WERI-Rb-1 (cell line): ENCODE measurements at places on chromosomes 13 and 19.

- DNase-seq = no peak
These were observed 5.7 kb downstream of the COL5A3 start for GRCh38 chr19:10004617-10005016.

DNA sequence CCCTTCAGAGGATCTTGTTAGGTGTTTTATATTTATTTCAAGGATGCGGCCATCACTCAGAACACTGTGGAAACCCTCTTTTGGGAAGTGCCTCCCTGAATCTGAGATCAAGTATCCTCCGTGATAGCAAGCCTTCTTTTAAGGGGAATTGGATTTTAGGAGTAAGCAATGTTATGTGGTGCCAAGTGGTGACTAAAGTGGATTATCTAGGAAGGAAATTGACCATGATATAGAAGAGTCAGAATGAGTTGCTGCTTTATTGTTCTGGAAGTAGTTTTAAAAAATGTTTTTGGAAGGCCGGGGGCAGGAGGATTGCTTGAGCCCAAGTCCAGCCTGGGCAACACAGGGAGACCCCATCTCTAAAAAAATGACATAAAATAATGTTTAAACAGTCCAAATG lies 6.7 kb downstream of the ERCC5 start:
- no peak for DNase-seq

GRCh38 chr13:25422153-25422552 lies 50.4 kb downstream of the ATP8A2 start:
- no peak for DNase-seq

DNA sequence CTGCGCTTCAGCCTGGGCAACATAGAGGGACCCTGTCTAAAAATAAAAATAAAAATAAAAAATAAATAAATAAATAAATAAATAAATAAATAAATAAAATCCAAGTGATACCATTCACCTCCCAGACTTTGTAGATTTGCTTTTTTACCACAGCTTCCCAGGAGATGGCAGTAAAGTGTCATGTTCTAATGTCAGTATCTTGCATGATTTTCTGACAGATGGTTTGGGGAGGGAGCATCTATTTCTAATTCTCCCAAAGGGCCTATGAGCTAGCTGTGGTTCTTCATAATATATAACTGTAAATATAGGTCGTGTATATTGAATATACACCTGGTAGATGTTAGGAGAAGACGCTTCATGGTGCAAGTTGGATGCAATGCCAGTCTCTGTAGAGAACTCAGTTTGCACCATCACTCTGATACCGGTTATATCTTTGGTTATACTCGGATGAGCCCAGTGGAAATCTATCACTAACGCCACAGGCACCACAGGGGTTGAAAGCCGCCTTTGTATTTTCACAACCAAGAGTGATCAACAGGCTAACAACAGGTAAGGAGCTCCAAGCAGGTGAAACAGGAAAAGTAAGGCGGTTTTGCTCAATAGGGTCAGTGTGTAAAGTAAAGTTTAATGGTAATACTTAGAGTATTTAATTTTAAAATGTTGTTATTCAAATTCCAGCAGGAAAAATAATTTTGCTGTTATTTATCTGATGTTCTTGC lies 13.9 kb downstream of the APLP1 start:
- DNase-seq = peak; percentile 59

DNA sequence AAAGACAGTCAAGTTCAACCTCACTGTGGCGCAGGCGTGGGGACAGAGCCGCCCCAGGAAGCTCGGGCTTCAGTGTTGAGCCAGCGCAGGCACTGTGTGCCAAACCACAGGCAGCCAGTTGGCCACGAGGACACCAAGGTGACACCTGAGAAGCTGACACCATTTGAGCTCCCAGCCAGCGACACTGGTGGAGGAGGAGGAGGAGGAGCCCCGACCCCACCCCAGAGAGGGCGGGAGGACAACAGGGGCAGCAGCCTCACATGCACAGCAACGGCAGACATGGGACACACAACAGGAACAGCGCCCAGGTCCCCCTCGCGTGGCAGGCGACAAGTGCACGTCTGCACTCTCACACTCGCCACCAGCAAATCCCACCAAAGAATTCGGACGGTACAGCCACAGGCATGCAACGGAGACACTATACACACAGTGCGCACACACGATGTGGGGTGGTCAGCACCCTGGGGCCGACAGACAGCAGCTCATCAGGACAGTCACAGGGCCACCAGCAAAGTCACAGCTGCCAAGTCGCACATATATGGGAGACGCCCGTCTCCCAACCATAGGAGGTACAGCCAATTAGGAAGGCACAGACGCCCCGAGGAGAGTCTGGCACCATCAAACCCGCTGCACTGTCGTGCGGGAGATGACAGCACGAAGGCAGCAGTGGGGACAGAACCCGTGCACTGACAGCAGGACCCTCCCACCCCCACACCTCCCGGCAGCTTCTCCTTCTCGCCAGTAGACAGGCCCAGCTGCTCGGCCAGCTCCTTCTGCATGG lies 3.4 kb downstream of the EIF3G start:
- no peak for DNase-seq

- no peak for DNase-seq
These were observed 28.4 kb downstream of the MCF2L start for GRCh38 chr13:112997188-112998130.

DNA sequence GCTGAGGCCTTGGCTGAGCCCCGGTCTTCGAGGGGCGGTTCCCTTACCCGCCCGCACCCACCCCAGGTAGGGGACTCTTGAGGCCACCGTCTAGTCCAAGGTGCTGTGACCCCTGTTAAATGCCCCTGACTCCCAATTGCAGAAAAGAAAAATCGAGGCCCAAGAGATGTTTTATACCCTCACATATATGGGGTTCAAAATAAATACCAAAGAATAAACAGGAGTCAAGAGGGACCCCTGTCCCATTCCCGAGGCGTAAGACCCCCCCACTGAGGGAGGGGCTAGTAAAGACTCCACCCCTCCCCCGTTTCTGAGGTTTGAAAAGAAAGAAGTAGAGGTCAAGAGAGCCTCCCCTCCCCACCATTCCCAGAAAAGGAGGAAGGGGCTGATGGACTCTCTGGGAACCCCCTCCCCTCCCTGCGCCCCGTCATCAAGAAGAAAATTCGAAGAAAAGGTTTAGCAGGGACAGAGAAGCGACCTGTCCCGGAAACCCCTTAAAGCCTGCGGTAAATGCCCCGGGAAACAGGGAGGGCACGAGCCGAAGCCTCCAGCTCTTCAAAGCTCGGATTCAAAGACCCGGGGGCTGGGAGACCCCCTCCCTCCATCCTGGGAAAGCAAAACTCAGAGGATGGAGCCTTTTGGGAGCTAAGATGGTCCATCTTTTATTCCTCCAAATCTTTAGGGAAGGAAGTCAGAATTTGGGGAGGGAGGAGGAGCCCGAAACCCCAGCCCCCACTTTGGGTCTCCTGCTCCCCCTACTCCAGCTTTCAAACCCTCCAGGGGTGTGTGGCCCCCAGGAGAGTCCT lies 755 bp upstream of the RAB3A start:
- peak; percentile 56 for DNase-seq

- no peak for DNase-seq
These were observed 57.0 kb downstream of the RBM26 start for GRCh38 chr13:79349011-79349410.

- DNase-seq = no peak
These were observed 203.4 kb upstream of the ZNF536 start for GRCh38 chr19:30168760-30169159.

DNA sequence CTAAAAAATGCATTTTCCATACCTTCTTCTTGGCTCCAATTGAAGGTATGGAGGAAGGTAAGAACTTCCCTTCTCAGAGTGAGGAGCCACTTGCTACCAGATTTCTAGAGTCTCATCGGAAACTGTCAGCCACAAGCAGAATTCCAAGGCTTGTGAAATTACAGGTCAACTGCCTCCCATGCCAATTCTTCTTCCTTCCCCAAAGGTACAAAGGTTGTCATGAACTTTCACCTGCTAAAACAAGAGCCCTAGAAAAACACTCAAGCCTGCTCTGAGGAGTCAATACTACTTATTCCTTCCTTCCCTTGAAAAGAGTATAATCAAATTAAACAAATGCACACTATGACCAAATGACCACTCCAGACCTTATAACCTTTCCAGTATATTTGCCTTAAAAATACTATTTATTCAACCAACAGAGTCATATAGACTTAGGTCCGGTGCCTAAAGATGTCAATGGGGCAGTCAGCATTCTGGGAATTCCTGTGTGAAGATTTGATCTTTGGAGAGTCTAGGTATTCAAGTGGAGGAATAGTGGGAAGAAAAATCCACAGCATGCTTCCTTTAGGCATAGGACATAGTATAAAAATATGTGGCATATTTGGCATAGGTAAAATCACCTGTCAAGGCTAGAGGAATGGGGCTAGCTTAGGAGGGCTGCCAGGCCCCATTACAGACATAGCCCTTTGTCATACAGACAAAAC lies 539.3 kb downstream of the LIG4 start:
- DNase-seq = no peak

DNA sequence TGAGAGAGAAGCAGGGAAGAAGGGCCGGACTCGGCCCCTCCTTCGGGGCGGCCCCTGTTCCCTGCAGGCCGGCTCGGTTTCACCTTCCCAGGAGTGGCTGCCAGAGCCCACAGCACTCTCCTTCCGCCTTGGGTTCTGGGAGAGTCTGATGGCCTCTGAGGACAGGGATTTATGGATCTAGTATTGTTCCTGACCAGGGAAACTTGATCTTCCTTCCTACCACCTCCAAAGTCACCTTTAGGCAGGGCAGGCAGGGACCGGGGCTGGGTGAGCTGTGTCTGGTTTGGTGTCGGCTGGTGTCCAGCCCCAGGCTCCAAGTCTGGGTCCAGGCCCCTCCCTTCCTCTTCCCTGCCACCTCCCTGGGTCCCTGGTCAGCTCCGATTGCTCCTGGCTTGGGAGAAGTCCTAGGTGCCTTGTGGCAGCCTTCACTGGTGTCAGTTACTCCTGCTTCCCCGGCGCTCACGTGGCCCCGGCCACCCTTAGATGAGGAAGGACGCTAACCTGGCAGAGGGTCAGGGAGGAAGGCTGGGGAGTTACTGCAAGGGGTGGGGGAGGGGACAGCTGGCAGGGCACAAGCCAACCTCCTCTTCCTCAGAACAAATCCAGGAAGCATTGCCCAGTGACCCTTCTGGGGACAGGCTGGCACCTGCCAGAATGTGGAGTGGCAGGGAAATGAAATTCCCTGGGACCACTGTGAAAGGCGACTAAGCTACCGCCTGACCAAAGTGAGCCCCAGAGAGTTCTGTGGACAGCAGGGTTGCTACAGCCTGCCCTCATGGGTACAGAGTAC lies 18.8 kb downstream of the RFX1 start:
- DNase-seq = no peak

GRCh38 chr19:21092109-21092508 lies 10.1 kb downstream of the ZNF714 start:
- no peak for DNase-seq

DNA sequence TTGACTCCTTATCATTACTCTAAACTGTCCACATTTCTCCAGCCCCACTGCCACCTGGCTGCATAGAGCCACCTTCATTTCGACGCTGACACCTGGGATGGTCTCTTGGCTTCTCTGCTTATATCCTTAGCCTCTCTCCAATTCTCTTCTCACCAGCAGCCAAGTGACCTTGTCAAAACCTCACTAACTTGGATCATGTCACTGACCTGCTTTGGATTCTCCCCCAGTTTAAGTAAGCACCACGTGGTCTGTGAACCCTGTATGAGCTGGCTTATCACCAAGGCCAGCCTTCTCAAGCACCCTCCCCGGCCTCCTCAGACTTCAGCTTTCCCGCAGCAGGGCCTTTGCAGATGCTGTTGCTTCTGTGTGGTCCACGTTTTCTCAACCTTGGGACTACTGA lies 12.3 kb upstream of the GGACT start:
- DNase-seq = no peak

- peak; percentile 82 for DNase-seq
These were observed 38.2 kb downstream of the MTMR6 start for GRCh38 chr13:25249001-25249543.

DNA sequence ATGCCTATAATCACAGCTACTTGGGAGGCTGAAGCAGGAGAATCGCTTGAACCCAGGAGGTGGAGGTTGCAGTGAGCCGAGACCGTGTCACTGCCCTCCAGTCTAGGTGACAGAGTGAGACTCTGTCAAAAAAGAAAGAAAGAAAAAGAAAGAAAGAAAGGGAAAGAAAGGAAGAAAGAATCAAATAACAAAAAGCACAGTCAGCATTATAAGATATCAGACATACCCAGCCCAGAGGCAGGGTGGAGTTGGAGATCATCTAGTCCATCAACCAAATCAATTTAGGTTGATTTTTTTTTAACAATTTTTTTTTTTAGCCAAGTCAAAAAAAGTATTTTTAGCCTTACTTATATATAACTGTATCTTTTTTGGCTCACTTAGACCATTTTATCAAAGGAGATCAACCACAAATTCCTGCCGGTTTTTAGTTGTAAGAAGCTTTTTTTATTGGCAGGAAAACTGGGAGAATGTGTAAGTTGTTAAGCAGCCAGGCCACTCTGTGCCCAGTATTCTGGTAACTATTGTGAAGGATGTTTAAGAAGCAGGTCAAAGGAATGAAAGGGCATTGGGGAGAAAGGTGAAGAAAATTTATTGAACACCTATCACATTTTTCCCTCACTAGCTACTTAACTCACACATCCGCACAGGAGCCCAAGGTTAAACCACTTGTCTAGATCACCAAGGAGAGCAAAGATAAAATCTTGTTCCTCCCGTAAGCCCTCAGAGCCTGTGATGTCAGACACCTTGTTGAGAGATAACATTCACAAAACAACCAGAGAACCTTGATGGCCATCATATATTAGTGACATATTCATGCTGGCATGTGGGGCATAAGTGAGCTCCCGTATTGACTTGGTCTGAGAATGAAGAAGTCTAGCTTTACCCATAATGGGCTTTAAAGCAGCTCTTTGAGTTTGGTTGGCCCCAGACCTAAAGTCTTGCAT lies 91.8 kb downstream of the COL4A2 start:
- no peak for DNase-seq

- no peak for DNase-seq
These were observed 12.2 kb downstream of the CBARP start for GRCh38 chr19:1225440-1226226.

DNA sequence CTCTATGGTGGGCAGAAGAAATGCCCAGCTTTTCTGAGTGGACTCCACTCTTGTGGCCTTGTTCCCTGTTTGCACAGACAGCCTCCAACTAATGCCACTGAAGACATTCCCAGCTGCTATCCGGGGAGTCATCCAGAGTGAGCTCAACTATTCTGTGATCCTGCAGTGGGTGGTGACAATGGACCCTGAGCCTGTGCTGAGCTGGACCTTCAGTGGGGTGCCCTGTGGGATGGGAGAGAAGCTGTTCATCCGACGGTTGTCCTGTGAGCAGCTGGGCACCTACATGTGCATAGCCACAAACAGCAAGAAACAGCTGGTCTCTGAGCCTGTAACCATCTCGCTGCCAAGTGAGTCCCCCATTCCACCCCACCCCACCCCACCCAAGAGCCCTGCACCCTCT lies 10.3 kb downstream of the IGSF23 start:
- DNase-seq = no peak
